ENCODE measurements at places on chromosomes 4 and X. TPM values are rescaled to one million over a fixed set of nuclear protein-coding genes. Genes with fewer than 3 reads are reported as not detected.

DNA sequence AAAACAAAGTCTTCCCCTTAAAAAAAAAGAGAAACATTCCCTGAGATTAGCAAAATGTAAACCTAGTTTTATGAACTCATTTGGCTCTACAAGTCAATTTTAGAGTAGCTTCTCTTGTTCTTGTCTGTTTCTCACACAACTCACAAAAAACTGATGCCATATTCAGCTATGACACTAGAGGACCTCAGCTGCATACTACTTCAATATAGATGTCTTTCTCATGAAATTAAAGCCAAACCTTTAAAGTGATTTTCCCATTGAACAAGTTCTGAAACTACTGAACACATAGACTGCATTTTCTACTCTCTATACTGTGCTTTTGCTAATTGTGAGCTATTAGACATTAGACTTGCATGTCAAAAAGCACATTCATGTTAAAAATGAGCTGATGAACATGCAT is 49.8 kb downstream of the TBCK start:
- H3K27ac ChIP-seq: no peak overlapping the region
- H3K36me3 ChIP-seq: no peaks in the 10 kb centered on the region
- DNase-seq: no peak

DNA sequence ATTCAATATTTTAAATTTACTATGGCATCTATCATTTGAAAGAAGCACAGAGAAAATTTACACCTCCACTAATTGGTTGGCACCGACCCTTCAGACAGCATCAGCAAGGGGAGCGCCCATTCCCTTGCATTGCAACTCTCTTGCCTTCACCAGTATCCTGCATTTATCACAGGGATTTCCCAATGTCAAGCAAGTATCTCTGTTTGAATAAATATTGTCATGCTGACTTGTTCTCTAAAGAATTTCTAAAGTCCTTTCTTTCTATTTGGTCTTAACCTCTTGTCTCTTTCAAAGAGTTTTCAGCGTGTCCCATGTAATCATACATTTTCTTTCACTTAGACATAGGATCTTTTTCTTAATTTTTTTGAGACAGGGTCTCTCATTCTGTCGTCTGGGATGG is 10.4 kb downstream of the DCTD start:
- no peak overlapping the region for H3K4me3 ChIP-seq
- no peaks in the 10 kb centered on the region for H3K27me3 ChIP-seq
- H3K4me1 ChIP-seq: no peaks in the 10 kb centered on the region
- H3K27ac ChIP-seq: no peak overlapping the region

GRCh38 chrX:66408507-66408906 is 230.4 kb downstream of the EDA2R start:
- H3K27ac ChIP-seq: no peak overlapping the region
- no peaks in the 10 kb centered on the region for H3K4me1 ChIP-seq
- H3K4me3 ChIP-seq: no peak overlapping the region
- no peak for DNase-seq

The SLC25A31 gene
- total RNA-seq: not detected

- H3K27me3 ChIP-seq: no peaks in the 10 kb centered on the region
- no peaks in the 10 kb centered on the region for H3K36me3 ChIP-seq
- DNase-seq: peak; percentile 18
- H3K27ac ChIP-seq: peak overlapping the region; percentile 52
- no peak overlapping the region for H3K4me3 ChIP-seq
These were observed 460.4 kb downstream of the RAPGEF2 start for GRCh38 chr4:159563257-159563656.

Data from colonic mucosa (tissue), 4 donors.